ENCODE measurements at places on chromosomes 2 and 18. TPM values are rescaled to one million over a fixed set of nuclear protein-coding genes. Genes with fewer than 3 reads are reported as not detected.

The CLEC4F gene
- not detected for total RNA-seq

The CD8A gene
- total RNA-seq = under 0.01 TPM

The IL1RL1 gene
- total RNA-seq = under 0.01 TPM

The CPO gene
- under 0.01 TPM for total RNA-seq

The EPHA4 gene
- total RNA-seq = 35.3 TPM

The MSH6 gene
- total RNA-seq = 54.2 TPM

The LAMA1 gene
- 48.1 TPM for total RNA-seq

The SLC5A7 gene
- total RNA-seq = not detected

The DYNAP gene
- total RNA-seq = not detected

The UGT1A6 gene
- not detected for total RNA-seq

The LRP1B gene
- 0.37 TPM for total RNA-seq

The CNTNAP5 gene
- total RNA-seq = not detected

The CAPN14 gene
- total RNA-seq = under 0.01 TPM

The FAHD2B gene
- total RNA-seq = 5.1 TPM

Measured in subcutaneous preadipocyte (primary cell).